ENCODE measurements at places on chromosomes 11 and 22.

DNA sequence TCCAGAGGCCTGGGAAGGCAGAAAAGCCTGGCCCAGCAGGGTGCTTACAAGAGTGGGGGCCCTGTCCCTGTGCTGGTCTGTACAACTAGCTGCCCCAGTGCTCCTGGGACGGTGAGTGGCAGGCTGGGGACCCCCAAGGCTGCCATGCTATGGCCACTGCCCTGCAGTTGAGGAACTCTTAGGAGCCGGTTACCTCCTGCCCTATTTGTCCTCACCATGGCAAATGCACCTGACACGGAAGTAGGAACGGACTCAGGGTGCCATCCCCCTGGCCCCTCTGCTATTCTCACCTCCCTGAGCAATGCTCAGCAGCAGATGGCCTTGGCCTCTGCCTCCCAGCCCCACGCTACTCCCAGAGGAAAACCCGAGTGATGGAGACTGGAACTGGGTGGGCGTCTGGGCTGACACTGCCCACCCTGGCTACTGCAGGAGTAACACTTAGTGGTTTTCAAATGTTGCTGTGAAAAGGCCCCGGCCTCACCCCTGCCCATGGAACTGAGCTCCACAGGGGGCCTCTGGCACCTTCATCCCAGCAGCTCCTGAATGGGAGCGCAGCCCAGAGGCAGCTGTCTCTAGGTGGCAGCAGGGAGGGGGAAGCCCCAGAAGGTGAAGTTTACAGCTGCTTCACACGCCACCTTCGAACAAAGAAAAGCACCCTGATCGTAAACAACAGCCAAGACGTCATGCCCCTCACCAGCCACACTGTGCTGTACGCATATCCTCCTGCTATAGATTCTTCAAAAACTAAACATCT is 105.3 kb downstream of the CTTN start:
- DNase-seq, result peak; percentile 77

DNA sequence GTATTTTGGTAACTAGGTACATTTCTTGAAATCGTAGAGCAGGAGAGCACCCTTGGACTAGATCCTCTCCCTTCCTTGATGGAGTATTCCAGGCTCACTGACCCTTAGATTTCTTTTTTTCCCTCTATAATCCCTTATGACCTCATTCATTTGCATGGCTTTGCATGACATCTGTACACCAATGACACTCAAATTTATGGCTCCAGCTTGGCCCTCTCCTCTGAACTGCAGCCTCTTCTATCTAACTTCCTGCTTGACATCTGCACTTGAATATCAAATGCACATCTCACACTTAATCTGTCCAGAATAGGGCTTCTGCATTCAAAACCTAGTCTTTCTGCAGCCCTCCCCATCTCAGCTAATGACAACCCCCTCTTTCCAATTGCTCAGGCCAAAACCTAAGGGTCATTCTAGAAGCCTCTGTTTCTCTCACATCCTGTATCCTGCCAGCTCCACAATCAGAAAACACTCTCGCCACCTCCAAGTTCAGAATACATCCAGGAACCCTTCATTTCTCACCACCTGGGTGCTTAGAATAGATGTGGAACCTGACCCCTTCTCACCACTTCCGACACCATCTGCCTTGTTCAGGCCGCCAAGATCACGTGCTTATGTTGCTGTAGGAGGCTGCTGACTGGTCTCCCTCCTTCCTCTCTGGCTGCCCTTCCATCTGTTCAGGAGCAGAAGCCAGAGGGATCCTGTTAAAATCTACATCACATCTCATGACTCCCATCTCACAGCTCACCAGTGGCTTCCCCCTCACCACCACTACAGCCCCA is 138.9 kb upstream of the MTNR1B start:
- no peak for DNase-seq

- DNase-seq, result peak; percentile 38
Measured at GRCh38 chr11:121241343-121242211, 51.0 kb upstream of the SC5D start.

DNA sequence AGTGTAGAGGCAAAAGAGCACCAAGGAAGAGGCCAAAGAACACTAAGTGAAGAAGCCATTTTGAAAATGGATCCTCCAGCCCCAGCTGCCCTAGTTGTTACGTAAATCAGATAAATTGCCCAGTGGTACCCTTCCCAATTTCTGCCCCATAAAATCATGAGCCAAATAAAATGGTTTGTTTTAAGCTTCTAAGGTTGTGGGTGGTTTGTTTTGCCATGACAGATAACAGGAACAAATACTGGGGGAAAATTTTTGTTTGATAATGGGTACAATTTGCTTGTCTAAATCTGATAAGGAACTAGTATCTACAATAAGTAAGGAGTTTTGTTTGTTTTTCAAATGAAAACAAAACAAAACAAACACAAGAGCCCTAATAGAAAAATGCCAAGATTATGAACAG is 30.6 kb upstream of the HSD17B12 start:
- no peak for DNase-seq

- DNase-seq, result peak; percentile 92
Measured at GRCh38 chr11:117817368-117818040, 7.0 kb downstream of the FXYD2 start.

- peak; percentile 6 for DNase-seq
Measured at GRCh38 chr11:119476666-119477331, 53.8 kb upstream of the THY1 start.

Data from retina (tissue), 1 donor.